ENCODE measurements at places on chromosomes 1 and 21.

DNA sequence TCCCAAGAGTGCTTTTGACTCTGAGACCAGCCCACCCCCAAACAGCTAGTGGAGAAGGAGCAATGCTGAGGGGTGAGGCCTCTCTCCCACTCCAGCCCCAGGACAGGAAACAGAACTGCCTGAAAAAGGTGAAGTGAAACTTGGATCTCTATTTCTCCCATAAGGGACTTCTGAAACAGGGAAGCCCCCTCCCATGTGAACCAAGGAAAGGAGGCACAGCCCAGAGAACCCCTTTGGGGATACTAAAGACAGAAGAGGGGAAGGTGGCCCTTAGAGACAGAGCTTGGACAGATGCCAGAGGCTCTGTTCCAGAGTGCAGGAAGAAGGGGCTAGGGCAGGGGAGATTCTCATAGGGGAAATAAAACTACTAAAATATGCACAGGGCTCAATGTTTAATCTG is 2.9 kb downstream of the TNFAIP8L2 start:
- no peak for DNase-seq

DNA sequence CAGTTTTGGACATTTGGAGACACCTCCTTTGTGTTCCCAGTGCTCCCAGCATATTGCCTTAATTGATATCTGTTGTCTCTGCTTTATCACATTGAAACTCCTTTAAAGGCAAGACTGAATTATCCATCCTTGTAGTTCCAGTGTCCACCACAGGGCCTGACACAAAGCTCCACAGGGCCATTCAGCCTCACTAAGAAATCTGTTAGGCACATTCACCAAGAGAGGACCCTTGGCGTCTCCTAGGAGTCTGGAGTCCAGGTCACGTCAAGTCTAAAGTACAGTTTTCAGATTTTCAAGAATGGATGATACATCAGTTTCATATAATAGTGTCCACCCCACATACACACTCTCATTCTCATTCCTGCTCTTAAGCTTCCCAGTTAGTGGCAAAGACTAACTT is 4.8 kb downstream of the ACP6 start:
- no peak for DNase-seq

DNA sequence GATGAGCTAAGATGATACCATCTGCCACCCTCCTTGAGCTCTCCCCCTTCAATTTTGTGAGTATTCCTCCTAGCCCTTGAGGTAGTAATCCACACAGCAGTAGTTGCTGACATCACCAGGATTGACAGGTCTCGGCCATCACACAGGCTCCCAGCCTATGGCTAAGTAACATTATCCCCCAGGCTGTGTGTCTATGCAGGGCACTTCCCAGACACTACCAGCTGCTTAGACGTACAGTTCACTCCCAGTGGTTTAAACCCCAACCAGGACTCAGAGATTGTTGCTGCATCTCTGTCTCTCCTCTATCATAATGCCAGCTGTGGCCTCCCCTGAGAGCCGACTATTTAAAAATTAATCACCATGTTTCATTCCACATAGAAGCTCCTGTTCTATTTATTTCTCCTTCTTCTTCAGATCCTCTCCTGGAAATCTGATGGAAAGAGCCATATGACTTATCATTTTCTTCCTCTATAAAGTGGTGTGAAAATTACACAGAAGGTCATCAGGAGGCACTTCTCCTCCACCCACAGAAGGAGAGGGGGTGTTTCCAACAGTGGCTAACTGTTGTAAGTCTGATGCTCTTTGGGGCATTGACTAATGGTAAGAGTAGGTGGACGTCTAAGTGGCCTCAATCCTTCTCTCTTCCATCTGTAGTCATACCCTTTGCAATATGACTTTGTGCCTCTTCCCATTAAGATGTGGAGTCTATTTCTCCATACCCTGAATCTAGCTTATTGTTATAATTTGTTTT is 396.3 kb downstream of the SETD4 start:
- no peak for DNase-seq

- no peak for DNase-seq
These were observed 67.6 kb downstream of the PKN2 start for GRCh38 chr1:88751714-88752113.

GRCh38 chr1:27332536-27333281 is 9.1 kb upstream of the SYTL1 start:
- DNase-seq: no peak

DNA sequence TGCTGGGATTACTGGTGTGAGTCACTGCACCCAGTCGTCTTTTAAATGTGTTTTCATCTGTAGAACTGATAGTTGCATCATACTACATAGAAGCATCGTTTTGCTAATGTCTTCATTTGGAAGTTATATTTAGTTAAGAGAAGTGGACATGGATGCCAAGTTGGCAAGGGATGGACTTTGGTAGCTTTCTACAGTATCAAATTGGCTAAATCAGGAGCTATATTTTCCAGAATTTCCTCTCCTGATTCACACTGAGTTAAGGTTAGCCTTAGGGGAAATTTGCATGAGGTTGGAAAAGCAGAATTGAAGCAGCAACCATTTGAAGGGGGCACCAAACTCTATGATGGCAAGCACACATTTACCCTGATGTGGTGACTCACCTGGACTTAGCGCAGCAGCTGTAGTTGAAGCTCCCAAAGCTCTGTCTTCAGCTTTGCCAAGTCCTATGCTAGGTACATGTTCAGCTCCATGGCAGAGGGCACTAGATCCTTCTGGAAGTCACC is 43.9 kb downstream of the DUSP10 start:
- no peak for DNase-seq

All from hippocampal formation (tissue), 2 donors.